ENCODE measurements at places on chromosomes 5 and 9.

GRCh38 chr9:107954312-107954711, 464.7 kb upstream of the KLF4 start:
- DNase-seq: no peak

DNA sequence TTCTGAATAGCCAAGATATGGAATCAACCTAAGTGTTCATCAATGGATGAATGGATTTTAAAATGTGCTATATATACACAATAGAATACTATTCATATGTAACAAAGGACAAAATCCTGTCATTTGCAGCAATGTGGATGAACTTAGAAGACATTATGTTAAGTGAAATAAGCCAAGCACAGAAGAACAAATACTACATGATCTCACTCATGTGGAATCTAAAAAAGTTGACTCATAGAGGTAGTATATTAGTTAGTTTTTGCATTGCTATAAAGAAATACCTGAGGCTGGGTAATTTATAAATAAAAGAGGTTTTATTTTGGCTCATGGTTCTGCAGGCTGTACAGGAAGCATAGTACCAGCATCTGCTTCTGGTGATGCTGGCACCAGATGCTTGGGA, 8.1 kb downstream of the CATSPER3 start:
- no peak for DNase-seq

GRCh38 chr5:375336-375920, 53.9 kb downstream of the AHRR start:
- DNase-seq: no peak

DNA sequence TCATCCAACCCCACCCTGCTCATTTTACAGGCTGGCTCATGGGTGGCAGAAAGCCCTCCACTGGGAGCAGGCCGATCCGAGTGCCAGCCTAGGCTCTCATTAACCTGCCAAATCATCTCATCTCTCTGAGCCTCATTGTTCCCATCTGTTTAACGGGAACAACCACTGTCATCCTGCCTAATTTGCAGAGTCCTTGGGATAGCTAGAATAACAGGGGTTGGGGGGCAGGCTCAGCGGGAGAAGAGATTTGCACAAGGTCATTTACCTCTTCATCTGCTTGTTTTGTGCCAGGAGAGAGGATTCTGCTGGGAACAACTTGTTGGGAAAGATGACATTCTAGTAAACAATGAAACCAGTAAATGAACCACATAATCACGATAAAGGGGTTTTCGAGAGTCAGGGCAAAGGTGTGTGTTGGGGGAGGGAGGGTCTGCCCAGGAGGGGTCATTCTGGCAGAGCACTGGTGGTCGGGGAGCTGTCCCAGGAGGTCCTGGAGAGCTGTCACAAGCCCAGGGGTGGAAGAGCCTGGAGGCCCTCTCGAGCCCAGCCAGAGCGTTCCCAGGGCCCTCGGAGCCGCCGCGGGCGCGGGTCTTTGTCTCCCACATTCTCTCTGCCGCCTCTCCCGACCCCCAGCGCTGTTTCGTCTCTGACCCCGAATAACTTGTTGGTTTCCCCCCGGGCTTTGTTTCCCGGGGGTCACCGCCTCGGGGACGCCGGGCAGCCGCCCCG, 22.8 kb upstream of the NDST1 start:
- no peak for DNase-seq

DNA sequence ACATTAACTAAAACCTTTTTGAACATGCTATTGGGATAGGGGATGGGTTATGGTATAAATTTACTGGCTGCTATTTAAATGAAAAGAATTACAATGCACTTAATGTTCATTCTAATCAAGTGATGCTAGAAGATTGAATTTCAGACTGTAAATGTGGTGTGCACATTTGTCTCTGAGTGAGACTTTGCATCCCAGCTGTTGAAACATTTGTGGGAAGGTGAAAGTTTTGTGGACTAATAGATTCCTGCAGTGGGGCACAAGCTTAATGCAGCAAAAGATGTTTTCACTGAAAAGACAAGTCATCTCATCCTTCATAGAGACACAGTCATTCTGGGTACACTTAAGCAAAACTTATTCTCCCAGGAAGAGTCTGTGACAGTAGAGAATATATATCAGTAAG, 323.6 kb downstream of the NFIB start:
- DNase-seq: no peak

DNA sequence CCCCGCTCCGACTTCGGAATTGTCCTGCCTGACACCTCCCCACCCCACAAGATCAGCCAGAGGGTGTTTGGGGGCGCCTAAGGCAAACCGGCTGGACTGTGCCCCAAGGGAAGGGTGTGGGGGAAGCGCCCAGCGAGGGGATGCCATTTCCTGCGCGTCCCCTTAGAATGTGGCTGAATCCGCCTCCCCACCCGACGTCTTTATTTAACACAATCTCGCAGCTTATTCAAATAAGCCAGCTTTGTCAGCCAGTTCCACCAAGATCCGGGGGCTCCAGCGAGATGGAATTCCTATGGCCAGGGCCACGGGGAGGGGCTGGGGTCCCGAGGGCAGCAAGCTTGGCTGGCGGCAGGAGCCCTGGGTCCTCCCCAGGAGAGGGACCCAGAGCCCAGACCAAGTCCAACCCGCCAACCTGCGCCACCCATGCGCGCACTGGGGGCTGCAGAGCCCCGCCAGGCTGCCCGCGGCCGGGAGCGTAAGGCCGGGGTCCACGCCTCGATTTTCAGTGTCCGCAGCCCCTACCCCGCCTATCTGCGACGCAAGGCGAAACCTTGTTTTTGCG, 7.4 kb downstream of the IRX4 start:
- no peak for DNase-seq

- no peak for DNase-seq
Measured at GRCh38 chr9:117720555-117720954, 16.4 kb downstream of the TLR4 start.

- DNase-seq: no peak
Measured at GRCh38 chr9:3922846-3923245, 377.0 kb downstream of the GLIS3 start.

DNA sequence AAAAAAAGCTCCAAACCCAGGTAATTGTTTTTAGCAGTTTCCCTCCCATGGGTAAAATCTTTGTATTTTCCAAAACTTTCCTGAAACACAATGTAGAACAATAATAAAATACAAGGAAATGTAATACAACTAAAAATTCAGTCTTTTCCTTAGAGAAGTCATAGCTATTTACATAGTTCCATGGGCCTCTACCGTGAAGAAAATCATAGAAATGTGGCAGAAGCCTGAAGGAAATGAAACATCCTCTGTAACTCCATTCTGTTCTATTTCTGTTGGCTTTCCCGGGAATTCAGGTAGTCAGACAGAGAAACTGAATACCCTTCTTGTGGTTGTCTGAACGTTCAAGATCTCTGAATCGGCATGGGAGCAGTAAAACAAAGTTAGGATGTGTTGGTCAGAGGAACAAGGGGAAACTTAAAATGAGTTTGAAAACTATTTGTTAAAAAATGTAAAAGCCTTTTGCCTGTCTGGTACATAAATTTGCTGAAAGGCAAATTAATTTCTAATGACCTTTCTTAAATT, 202.4 kb upstream of the ZNF608 start:
- DNase-seq: no peak

- DNase-seq: no peak
Measured at GRCh38 chr5:98503616-98504015, 269.8 kb upstream of the RGMB start.

DNA sequence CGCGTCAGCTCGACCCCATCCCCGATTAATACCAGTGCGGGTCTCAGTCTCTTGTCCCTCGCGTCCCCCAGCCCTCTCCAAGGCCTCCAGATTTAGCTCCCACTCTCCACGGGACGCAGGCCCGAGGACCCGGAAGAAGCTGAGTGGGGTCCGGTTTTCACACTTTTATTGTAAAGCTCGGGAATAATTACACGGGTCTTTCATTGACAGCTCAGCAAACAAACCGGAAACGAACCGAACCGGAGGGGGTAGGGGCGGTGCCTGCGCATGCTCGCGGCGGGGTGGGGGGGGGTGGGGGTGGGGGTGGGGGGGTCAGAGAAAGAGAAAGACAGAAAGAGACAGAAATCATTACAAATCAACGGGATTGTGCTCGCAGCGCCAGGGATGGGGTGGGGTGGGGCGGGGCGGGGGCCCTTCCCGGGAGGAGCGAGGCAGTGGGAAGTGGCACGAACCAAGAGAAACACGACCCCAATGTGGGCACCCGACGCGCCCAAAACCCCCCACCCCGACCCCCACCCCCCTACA, 27.9 kb downstream of the PCDH1 start:
- no peak for DNase-seq

GRCh38 chr5:56377573-56377972, 144.4 kb upstream of the ANKRD55 start:
- DNase-seq: no peak

DNA sequence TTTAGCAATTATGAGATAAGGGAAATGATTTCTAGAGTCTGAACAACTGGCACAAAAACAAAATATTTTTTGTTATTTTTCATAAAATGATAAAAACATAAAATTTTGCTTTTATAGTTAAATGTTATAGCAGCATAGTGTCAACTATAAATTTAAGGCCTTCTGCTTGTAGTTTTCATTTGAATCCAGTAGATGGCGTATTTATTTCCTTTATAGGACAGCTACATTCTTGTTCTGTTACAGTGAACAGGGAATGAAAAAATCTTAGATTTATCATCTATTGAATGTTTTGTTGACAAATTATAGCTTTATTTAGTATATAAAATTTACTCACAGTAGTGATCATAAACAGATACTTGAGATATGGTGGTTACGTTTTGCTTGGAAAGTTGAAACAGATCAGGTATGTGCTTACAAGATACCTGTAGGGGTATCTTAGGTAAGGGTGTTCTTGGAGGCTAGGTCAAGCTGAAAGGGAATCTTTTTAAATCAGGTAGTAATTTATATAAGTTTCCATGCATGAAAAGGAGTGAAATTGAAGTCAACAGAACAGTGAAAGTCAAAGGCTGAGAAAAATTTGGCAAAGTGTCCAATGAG, 239.3 kb upstream of the GRIN3A start:
- peak; percentile 10 for DNase-seq

- no peak for DNase-seq
Measured at GRCh38 chr5:170307575-170308465, 10.2 kb upstream of the LCP2 start.

GRCh38 chr9:38107811-38108304, 38.8 kb upstream of the SHB start:
- no peak for DNase-seq

DNA sequence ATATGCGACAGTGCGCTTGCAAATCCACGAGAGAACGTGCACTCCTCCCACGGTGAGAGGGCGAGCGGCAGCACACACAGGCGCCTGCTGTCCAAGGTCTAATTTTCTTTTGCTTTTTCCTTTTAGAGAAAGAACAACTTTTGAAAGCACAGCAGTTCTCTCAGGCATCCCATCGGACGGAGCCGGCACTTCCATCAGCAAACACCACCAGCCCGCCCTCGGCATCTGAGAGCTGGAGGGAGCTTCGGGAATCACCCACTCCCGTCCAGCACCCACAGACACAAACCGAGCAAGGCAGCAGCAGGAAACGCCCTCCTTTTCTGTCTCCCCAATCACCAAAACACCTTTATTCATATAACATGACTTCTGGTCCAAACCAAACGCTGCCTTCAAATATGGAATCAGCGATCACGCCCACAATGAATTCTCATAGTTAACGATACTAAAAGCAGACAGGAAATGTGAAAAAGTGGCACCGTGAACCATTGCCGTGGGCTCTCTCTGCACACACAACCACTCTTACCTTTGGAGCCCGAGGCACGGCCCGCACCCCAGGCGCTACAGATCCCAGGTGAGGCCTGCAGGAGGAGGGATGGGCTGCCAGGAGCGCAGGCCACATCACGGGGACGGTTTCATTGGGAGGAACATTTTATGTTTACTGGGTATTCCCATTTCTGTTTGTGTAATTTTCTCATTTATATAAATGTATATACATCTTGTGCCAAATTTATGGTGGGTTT, 14.2 kb downstream of the LPCAT1 start:
- no peak for DNase-seq

GRCh38 chr9:123948286-123948685, 18.4 kb upstream of the DENND1A start:
- no peak for DNase-seq

GRCh38 chr5:177276886-177277285, 26.6 kb downstream of the RAB24 start:
- DNase-seq: no peak

- DNase-seq: no peak
Measured at GRCh38 chr5:56251918-56252553, 18.9 kb upstream of the ANKRD55 start.

DNA sequence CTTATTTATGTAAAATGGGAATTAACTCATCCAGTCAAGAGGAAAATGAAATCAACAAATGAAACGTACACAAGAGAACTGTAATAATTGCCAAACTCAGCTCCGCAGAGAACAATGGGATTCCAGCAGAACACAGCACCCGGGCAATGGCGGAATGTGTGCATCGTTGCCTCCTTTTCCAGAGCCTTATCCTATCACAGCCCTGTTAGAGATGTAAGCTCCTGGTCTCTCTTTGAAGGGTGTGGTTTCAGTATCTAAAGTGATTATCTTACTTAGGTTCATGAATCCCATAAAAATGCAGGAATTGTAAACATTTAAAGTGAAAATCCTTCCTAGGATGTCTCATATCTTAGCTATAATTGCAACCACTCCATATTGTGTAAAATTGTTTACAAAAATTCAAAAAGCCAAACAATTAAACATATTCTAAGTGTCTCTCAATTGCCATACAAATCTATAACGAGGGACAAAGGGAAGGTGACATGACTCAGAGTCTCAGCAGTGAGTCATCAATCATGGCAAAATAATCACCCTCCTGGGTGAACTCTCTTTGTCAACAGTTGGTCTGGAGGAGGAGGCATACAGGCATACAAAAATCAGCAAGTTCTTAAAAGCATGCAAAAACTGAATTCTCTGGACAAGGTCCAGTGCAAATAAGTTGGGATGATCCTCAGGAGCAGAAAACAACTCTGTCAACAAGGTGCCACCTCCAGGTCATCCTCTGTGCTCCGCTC, 22.6 kb downstream of the SEMA5A start:
- no peak for DNase-seq

DNA sequence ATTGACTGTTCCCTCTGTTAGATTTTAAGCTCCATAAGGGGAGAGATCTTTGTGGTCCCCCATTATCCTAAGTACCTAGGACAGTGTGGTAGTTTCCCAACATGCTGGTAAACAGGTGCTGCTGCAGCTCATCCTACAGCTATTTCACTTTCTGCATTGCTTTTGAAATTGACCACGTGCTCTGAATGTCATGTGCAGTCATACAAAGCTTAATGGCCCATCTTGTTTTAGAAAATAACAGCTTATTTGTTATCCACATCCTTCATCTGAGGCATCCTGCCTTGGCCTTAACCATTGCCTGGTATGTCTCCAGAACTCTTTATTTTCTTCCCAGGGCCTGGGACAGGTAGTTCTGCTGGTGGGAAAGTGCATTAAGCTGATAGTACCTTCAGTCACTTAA, 14.7 kb downstream of the PIK3R1 start:
- no peak for DNase-seq

DNA sequence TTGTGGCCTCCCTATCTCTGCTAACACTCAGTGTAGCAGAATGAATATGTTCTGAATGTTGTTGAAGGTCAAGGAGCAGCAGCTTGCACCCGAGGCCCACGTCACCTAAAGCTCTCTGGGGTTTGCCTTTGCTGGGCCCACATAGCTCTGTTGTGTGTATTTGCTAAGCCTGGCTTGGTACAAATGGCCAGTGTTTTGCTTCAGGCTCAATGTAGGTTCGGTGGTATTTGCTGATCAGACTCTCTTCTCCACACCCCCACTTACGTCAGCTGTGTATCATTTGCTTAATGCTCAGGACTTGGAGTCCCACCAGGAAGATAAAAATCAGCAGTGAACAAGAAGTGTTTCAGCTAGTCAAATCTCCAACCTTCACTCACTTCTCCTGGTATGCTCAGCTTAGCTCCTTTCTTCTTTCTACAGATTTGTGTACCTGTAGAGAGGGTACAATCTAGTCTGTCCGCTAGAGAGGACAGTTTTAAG, 4.8 kb upstream of the RFESD start:
- DNase-seq: no peak

GRCh38 chr5:129079496-129079895, 15.1 kb upstream of the ISOC1 start:
- no peak for DNase-seq
